ENCODE measurements at places on chromosomes 11 and 22.

DNA sequence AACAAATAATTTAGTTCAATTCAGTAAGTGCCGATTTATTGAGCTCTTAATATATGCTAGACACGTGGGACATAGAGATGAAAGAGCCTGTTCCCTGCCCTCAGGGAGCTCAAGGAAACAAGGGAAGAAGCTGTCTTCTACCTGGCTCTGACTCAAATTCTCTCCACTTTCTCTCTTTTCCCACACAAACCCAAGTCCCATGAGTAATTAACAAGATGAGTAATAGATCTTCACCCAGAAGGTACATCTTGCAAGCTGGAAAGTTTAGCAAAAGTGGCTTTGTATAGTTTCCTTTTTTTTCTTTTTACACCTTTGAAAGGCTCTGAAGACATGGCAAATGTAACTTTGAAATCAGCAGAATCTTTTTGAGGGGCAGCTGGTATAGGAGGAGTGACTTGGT lies 48.2 kb upstream of the CHST1 start:
- DNase-seq: no peak

- no peak for DNase-seq
Observed at GRCh38 chr22:37001826-37002225, 17.4 kb downstream of the TST start.

DNA sequence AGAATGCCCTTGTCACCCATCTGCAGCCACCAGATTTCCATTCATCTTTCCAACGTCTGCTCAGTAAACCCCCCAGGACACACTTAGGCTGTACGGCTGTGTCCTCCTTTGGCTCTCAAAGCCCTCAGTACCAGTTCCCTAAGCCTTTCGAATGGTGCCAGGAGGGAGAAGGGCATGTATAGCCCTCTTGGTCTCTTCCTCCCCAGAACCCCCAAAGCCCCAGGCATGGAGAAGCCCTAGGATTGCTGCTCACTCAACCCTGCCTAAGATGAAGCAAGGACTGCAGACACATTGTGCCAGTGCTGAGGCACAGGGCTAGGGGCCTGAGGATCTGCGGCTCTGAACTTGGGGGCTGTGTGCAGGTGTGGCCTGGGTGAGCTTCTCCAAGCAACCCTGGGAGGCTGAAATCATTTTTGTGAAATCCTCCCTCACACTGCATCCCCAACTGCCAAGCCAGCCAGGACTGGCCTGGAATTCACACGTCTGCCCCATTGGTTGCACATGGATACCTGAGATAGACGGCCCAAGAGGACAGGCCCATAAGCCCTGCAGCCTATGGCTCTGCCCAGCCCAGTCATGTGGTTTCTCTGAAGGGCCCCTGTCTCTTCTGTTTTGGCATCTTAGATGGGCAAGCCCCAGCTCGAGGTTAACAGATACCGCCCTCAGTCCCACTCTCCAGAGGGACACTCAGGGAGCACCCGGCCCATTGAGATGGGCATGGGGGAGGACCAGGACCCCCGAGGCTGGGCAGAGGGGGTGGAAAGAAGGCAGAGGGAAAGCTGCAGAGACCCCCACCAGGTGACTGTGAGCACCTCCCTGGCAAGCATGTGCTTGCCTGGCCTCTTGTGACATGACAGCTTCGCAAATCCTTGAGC lies 34.0 kb downstream of the KCNQ1OT1 start:
- no peak for DNase-seq

DNA sequence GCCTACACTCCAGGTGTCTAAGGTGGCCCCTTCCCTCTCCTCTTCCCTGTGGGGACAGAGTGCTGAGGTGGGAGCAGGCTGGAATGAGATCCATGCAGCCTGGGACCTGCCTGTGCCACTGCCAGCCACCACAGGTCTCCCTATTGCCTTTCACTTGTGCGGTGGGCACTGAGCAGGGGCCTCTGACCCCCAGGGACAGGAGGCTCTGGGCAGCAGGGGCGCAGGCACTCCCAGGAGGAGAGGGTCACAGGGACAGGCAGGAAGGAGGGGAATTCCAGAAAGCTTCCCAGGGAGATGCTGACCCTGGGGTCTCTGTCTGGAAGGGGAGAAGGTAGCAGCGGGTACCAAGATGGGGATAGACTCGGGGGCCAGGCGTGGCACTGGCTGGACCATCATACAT lies 228.5 kb upstream of the B3GAT1 start:
- DNase-seq: no peak

DNA sequence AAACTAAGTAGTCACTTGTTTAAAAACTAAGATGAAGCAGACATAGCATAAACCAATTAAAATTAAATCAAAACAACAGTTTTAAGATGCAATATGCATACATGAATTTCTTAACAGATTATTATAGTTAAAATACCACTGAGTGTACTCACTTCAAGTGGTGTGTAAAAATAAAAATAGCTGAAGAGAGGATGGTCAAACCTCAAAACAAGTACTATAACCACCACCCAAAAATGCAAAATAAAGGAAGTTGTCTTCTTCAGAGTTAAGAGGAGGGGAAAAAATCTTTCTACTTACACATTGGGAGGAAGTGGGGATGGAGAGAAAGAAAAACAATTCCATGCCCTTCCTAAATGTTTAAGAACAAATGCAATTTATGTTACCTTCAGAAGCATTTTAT lies 31.9 kb downstream of the RRAS2 start:
- DNase-seq: peak; percentile 31

DNA sequence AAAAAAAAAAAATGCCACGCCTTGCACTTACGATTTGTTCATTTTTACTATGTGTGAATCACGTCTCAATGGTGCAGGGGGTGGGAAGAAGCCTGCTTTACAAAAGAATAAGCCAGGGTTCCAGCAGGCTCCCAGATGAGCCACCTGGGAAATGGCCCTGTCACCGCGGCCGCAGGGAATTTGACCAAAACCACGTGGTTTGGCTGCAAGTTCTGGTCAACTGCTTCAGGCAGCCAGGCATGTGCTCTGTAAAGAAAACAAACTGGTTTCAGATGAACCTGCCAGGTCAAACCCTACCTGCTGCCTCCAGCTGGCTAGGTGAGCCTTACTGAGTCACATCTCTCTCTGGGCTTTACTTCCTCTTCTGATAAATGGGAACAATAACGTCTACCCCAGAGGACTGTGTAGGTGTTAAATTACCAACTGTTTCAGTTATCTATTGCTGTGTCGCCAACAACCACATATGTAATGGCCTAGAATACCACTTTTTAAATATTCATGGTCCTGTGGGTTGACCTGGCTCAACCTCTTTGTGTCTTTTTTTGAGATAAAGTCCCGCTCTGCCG lies 30.5 kb upstream of the GCAT start:
- DNase-seq: peak; percentile 86

GRCh38 chr11:12524865-12525264 lies 147.5 kb downstream of the PARVA start:
- DNase-seq: no peak

GRCh38 chr11:293271-293851 lies 4.4 kb downstream of the PGGHG start:
- DNase-seq: no peak

- peak; percentile 13 for DNase-seq
Observed at GRCh38 chr11:6273188-6273587, 13.6 kb downstream of the CCKBR start.

GRCh38 chr11:75840522-75840921 lies 25.5 kb downstream of the UVRAG start:
- no peak for DNase-seq

DNA sequence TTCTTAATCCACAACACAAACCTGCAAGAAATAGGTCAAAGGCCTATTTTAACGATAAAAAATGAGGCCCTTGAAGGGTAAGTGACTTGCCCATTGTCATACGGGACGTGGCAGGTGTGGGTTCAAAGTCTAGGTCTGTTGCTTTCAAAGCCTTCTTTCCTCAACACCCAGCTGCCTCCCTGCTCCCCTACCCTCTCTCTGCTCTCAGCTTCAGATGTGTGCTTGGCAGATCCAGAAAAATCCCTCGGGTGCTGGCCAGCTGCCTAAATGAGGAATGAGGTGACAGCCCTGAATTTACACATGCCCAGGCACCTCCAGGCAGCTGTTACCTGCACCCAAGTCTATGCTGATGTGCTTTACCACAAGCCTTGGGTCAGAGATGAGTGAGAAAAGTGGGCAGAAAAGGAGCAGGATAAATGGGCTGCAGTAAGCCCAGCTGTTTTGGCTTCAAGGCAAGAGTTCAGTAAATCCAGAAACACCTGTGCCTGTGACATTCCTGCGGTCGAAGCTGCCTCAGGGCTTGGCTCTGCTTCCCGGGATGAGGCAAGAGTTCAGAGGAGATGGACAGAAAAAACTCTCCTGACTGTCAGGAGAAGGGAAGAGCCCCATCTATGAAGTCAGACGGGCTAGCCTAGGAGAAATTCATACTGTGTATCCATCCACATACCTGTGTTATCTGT lies 49.9 kb upstream of the LDLRAD3 start:
- peak; percentile 6 for DNase-seq

DNA sequence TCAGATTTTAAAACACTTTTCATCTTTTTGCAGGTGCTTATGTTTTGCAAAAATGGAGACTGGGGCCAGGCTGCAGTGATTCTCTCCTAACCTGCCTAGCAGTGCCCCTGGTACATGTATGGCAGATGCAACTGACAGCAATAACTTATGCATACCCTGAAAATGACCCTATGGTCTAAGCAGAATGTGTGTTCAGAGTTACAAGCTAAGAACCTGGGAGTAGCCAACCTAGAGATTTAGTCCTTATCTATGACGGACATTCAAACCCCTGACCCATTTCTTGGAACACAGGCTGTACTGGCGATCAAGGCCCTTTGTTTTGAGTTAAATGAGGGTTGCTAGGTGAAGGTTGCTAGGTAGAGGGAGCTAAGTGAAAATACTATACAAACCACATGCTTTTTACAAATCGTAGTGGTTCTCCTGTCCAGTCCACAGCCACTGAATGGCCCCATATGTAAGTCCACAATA lies 184.9 kb upstream of the SESN3 start:
- DNase-seq: no peak
